ENCODE measurements at places on chromosomes 6 and 20. TPM values are rescaled to one million over a fixed set of nuclear protein-coding genes. Genes with fewer than 3 reads are reported as not detected.

The MYBL2 gene
- total RNA-seq, result 0.34 TPM

The PRSS16 gene
- total RNA-seq, result 12.6 TPM

The GNMT gene
- total RNA-seq, result 0.34 TPM

The COL20A1 gene
- 0.07 TPM for total RNA-seq

The PNLDC1 gene
- not detected for total RNA-seq

The HLA-DMA gene
- 2.4 TPM for total RNA-seq

The PPP1R3G gene
- 0.34 TPM for total RNA-seq

The TNXB gene
- total RNA-seq, result 1.0 TPM

The CDKN1A gene
- 704 TPM for total RNA-seq

The FOXO3 gene
- total RNA-seq, result 42.4 TPM

The NRSN1 gene
- not detected for total RNA-seq

The GSTA3 gene
- not detected for total RNA-seq

The FOXQ1 gene
- total RNA-seq, result 11.0 TPM

The GGTLC1 gene
- not detected for total RNA-seq

The MAS1 gene
- not detected for total RNA-seq

The NUP43 gene
- total RNA-seq, result 20.5 TPM

The SLC52A3 gene
- 3.5 TPM for total RNA-seq

The CCN2 gene
- 53.6 TPM for total RNA-seq

The DYNLT2 gene
- 0.68 TPM for total RNA-seq

The EXOC2 gene
- 52.7 TPM for total RNA-seq

The GLO1 gene
- total RNA-seq, result 121 TPM

The PPP1R14C gene
- 63.4 TPM for total RNA-seq

The DSN1 gene
- 4.3 TPM for total RNA-seq

The SLC22A2 gene
- not detected for total RNA-seq

The RFX6 gene
- not detected for total RNA-seq

The SSTR4 gene
- total RNA-seq, result not detected

The NR2E1 gene
- total RNA-seq, result 0.85 TPM

The TGM3 gene
- 16.7 TPM for total RNA-seq

The PI16 gene
- total RNA-seq, result not detected

The ARFGEF3 gene
- 8.9 TPM for total RNA-seq

The WFDC5 gene
- 0.64 TPM for total RNA-seq

The GFOD1 gene
- total RNA-seq, result 41.4 TPM

The PRSS35 gene
- total RNA-seq, result not detected
